Heart left ventricle (tissue), 16 donors: ENCODE measurements at places on chromosomes 7 and 10. TPM values are rescaled to one million over a fixed set of nuclear protein-coding genes. Genes with fewer than 3 reads are reported as not detected.

GRCh38 chr10:116800286-116800929, 48.9 kb upstream of the ENO4 start:
- DNase-seq, result no peak

DNA sequence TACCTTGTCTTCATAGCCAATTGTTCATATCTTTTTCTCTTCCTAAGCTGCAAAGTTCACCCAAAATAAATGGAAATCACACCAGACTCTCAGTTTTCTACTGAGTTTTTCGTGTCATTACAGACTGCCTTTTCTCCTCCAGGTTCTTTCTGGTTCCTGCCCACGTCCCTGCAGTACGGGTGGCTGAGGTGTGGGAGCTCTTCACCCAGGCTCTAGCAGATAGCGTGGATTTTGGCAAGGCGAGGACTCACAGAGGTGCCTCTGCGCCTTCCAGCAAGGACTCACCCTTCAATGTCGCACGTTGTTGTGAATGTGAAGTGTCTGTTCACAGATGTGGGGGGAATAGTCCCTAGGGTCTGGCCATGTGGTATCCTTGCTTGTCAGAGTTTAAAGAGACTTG, 71.6 kb downstream of the ABCA13 start:
- no peak for DNase-seq

- DNase-seq, result no peak
Observed at GRCh38 chr7:44845451-44845850, 2.4 kb downstream of the H2AZ2 start.

DNA sequence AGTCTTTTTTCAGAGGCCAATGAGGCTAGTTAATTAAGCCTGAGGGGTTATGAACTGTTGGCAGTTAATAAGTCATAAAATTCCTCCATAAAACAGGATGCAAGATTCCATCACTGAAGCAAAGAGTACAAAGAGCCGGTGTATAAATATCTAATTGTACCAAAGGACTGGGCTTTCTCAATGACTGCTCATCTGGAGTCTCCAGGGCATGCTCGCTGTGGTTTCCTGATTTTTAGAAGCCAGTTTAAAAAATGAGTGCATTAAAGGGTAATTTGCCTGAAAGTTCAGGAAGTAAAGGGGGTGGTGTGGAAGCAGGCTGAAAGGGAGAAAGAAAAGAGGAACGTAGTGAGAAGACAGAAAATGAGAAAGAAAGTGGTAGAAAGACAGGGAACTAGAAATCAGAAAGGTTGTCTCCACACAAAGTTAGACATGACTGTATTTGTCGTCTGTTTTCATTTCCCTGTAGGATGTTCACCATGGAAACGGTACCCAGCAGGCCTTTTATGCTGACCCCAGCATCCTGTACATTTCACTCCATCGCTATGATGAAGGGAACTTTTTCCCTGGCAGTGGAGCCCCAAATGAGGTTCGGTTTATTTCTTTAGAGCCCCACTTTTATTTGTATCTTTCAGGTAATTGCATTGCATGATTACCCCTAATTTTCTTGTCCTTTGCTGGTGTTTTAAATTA, 282.3 kb downstream of the TWIST1 start:
- no peak for DNase-seq

Gene SP8
- not detected for total RNA-seq

DNA sequence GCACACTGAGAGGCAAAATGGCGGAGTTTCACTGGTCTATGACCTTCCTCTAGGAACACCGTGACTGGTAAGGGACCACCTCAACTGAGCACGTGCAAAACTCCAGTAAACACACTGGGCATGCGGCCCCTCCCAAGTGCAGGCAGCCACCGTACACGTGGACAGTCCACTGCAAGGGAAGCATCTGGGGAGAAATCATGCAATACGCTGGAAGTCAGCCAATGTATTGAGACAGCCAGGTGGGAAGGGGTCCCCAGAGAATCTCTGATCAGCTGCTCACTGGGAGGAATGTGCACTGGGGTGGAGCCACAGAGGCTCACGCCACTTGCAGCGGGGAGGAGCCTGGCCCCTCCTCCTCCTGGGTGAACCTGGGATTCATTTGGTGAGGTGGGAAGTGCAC, 49.3 kb downstream of the CFAP46 start:
- no peak for DNase-seq

DNA sequence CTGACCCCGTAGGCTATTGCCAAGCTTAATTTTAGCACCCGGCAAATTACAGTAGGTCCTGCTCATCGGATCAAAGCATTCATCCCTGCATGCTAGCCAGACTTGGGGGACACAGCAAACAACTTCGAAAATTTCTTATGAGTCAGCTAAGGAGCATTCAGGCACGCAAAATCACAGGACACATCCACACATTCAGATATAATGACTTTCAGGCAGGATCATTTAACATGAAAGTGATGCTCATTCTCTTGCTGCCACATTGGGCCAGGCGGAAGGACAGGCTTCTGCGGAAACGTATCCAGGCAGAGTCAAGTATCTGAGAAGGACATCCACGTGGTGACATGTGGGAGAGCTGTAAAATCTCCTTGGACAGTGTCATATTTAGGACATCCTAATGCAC, 474.0 kb upstream of the NRP1 start:
- DNase-seq, result no peak

Gene NXPH1
- total RNA-seq, result not detected

Gene SRRM3
- total RNA-seq, result 1.6 TPM

Gene KEL
- total RNA-seq, result 1.2 TPM

DNA sequence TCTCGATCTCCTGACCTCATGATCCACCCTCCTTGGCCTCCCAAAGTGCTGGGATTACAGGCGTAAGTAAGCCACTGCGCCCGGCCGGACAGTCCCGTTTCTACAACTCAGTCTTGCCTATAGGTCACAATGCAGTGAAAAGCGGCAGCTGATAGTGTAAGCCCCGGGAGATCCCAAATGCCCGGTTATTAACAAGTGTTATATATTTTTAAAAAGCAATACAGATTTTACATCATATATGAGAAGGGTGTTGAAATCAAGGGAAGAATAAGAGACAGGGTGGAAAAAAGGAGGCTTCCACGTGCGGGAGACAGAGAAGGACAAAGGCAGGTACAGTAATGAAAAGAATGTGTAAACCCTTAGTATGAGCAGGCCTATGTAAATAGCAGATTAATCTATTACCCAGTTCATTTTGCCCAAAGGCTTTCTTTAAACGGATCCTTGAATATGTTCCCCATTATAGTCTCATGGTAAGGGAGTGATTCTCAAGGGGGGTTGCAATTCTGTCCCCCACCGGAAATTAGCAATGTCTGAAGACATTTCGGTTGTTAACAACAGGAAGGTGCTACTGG, 170.8 kb downstream of the PDE1C start:
- DNase-seq, result no peak

- no peak for DNase-seq
Observed at GRCh38 chr10:6617309-6618076, 37.4 kb upstream of the PRKCQ start.

GRCh38 chr7:17236171-17236570, 62.3 kb upstream of the AHR start:
- DNase-seq, result no peak

GRCh38 chr7:108097703-108098102, 32.5 kb downstream of the LAMB4 start:
- DNase-seq, result no peak

GRCh38 chr10:52965938-52966401, 193.4 kb upstream of the MBL2 start:
- DNase-seq, result no peak

DNA sequence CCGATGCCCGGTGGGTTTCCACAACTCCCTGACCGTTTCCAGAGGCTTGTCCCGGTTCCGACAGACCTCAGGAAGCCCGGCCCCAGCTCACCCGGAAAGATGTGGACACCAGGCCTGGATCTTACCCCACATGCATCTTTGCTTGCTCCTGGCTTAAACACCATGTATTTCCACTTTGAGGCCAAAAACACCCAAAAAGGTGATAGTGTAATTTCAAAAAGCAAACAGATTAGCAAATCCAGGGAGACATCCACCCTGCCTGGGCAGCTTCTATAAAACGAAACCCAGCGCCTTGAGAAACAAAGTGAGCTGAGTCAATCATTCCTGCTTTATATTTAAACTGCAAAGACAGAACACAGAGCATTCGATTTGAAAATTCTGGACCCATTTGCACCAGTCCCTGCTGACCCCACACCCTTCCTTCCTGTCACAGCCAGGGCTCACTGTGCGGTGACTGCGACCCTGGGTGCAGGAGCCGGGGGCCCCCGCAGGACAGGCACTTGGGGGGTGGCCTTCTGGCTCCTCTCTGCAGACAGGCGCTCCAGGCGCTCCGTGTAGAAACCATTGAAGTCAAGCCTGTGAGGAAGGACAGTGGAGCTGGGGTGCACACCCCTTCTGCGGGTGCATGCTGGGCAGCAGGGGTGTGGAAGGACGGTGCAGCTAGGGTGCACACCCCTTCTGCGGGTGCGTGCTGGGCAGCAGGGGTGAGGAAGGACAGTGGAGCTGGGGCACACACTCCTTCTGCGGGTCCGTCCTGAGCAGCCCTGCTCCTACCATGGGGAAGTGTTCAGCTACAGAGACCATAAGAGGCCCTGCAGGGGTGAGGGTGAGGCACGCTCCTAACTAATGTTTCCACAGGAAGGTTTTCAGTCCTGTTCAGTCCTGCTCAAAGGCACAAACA, 2.9 kb upstream of the ADAM8 start:
- no peak for DNase-seq

GRCh38 chr7:2753148-2753547, 65.1 kb downstream of the AMZ1 start:
- DNase-seq, result no peak

Gene TAS2R41
- total RNA-seq, result not detected

- no peak for DNase-seq
Observed at GRCh38 chr7:22278660-22279059, 78.3 kb downstream of the RAPGEF5 start.

Gene KCP
- total RNA-seq, result 0.36 TPM

- DNase-seq, result no peak
Observed at GRCh38 chr7:20364571-20365196, 34.0 kb downstream of the ITGB8 start.

Gene PRF1
- 0.56 TPM for total RNA-seq

- peak; percentile 42 for DNase-seq
Observed at GRCh38 chr7:117165656-117166055, 157.2 kb downstream of the WNT2 start.

Gene ANK3
- total RNA-seq, result 242 TPM

GRCh38 chr7:51162724-51163329, 153.8 kb downstream of the COBL start:
- peak; percentile 72 for DNase-seq

Gene LIPJ
- total RNA-seq, result not detected

DNA sequence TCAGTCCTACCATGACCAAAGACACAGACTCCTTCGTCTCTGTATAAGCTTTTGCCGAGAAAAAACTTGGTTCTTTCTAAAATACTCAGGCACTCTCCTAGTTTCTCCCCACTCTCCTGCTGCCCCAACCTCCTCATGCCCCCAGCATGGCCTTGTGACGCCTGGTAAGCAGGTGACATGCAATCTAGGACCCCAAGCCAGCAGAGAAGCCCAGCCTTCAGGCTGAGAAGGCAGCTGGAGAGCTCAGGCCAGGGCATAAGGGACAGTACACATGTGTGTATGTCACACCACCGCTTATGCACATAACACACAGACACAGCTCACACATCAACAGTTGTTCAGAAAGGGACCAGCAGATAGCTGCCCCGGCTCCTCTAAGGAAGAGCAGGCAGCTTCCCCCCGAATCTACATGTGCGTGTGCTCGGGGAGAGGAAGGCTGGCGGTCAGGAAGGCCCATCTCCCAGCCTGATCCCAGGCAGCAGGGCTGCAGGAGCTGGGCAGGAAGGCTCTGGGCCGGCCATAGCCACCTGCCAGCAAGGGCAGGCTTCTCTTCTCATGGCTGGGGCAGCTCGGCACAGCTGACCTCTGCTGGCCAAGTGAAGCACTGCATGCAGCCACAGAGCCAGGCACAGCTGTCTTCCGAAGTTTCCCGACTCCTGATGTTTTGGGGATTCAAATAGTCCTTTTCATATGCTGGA, 8.5 kb downstream of the DDX56 start:
- peak; percentile 66 for DNase-seq

GRCh38 chr7:42672339-42672999, 239.4 kb downstream of the C7orf25 start:
- no peak for DNase-seq

Gene SUV39H2
- total RNA-seq, result 5.5 TPM

Gene STEAP1B
- 0.51 TPM for total RNA-seq

Gene SLIT1
- total RNA-seq, result 0.61 TPM

GRCh38 chr10:75525646-75526045, 94.2 kb downstream of the LRMDA start:
- DNase-seq, result no peak

DNA sequence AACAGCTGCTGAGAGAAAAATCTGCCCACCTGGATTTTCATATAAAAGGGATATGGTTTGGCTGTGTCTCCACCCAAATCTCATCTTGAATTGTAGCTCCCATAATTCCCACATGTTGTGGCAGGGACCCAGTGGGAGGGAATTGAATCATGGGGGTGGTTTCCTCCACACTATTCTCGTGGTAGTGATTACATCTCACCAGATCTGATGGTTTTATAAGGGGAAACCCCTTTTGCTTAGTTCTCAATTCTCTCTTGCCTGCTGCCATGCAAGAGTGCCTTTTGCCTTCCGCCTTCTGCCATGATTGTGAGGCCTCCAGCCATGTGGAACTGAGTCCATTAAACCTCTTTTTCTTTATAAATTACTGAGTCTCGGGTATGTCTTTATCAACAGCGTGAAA, 20.8 kb upstream of the MKI67 start:
- no peak for DNase-seq

GRCh38 chr10:60312818-60313588, 76.7 kb downstream of the ANK3 start:
- DNase-seq, result no peak

Gene PLEKHS1
- not detected for total RNA-seq

Gene NEUROD6
- not detected for total RNA-seq
